ENCODE measurements at places on chromosomes 7 and 10. TPM values are rescaled to one million over a fixed set of nuclear protein-coding genes. Genes with fewer than 3 reads are reported as not detected.

- no peak for DNase-seq
Measured at GRCh38 chr7:151330181-151330580, 11.4 kb upstream of the NUB1 start.

- no peak for DNase-seq
Measured at GRCh38 chr7:13949445-13949844, 40.0 kb downstream of the ETV1 start.

- DNase-seq, result no peak
Measured at GRCh38 chr7:251005-251404, 39.0 kb upstream of the FOXL3 start.

- DNase-seq, result no peak
Measured at GRCh38 chr7:133391206-133391605, 138.3 kb downstream of the EXOC4 start.

The ATOH7 gene
- total RNA-seq, result not detected

DNA sequence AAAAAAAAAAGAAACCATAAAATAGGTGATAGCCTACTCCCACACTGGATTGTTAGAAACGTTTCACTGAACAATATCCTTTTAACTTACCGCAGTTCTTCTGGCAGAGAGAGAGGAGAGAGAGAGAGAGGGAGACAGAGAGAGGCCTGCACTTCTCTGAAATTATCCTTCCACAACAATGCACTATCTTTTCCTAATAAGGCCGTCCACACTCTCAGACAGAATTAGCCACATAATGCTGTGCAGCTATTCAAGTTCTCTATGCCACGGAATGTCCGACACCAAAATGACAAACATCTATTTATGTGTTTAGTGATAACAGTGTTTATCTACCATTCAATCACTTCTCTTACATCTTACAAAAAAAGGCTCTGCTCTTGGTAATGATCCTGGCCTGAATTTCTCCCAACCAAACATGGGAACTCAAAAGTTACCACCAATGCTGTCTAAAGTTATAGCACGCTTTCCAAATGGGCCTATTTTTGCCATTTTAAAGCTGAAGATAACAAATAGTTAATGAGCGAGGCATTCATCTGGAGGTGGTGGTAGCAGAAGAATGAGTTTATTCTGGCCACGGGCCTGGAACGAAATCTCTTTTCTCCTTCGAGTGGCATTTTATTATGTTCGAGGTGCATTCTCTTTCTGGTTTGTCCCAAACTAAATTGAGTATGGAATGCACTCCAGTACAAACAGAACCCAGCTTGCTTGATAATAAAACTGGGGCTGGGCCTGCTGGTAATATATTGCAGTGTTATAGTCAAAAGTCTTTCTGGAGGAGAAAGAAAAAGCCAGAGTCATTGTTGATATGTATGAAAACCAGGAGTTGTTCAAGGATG is 160.2 kb upstream of the SVIL start:
- DNase-seq, result no peak

DNA sequence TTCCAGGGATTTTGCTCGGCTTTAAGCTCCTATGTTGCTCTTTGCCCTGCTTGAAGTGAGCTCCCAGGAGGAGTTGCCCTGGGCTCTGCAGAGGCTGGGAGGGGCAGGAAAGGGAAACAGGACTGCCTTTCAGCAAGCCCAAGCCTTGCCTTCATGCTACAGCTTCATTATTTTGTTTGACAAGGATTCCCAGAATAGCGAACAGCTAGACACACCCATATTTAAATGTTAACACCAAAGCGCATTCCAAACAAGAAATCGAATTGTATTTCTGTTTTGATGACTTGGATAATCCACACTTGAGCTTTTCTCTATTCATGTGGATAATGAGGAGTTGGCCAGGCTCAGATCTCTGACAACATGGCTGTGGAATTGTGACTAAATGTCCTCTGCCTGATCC is 6.3 kb downstream of the KIAA1217 start:
- no peak for DNase-seq

DNA sequence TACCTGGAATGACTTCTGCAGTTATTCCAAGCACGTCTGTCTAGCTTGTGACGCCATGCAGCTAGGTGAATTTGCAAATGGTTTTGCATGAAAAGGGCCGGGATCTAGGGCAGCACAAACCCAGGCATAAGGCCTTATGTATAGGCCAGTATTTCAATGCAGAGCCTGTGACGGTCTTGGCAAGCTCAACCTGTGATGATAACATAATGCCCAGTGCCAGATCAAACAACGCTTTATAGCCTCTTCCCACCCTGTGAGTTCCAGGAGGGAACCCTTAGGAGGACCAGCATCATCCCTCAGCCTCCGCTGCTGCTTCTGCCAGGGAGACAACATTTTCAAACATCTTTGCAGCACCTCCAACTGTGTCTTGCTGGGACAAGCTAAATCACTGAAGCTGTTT is 390.7 kb downstream of the INHBA start:
- DNase-seq, result no peak

- peak; percentile 67 for DNase-seq
Measured at GRCh38 chr10:110641256-110641655, 2.9 kb upstream of the RBM20 start.

The IDI2 gene
- not detected for total RNA-seq

The FANK1 gene
- total RNA-seq, result 0.50 TPM

DNA sequence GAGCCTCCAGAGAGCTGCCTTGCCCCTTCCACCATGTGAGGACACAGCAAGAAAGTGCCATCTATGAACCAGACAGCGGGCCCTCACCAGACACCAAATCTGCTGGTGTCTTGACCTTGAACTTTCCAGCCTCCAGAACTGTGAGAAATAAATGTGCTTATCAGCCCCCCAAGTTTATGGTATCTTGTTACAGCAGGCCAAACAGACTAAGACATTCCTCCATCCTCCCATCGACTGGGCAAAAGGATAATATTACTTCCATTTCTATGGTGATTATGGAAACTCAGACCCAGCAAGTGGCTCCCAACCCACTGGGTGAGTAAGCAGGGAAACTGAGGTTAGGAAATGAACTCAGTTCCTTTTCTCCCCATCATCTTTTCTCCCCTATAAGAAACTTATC is 288.4 kb downstream of the KCNMA1 start:
- no peak for DNase-seq

DNA sequence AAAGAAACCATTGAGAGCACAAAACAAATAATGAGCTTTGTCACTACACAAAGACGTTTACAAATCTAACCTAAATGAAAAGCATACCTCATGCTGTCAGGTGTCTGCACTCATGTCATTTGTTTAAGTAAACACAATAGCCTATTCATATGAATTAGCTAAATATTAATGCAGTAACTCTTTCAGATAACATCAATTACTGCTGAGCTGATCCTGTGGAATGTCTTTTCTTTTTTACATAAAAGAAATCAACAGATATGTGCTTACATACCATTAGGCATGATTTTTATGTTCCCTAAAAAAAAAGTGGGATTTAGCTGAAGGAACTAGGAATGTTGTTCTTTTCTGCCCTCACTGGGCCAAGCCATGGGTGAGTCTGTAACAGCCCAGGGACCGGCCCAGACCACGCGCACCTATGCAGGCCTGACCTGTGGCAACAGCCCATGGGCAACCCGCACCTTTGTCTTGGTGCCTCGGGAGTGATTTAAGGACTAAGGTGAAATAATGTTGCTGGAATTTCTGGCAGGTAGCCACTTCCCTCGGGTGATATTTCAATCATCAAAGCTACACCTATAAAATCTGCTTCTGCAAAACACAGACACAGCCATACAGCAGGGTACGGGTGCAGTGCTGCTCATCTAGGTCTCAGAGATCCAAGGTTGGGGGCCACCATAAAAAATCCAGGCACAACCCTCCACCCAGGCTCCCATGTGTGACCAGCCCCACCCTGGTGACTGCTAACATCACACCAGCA is 44.6 kb downstream of the FGFR2 start:
- DNase-seq, result no peak

GRCh38 chr7:148391591-148391990 is 199.0 kb upstream of the C7orf33 start:
- DNase-seq, result no peak

DNA sequence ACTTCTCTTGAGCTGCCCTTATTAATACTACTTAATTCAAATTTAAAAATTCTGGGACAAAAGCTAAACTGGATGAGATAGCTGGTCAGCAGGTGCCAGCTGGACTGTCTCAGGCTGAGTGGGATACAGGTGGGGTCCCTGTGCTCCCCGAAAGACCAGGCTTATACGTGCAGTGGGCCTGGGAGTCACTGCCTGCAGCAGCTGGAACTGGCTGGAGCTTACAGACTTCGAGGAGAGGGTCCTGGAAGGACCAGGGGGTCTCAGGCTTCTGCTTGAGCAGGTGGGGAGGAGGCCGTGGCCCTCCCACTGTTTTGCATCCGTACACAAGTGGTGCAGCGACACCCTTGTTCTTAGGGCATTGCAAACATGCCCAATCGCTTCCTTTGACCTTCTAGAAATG is 203.7 kb downstream of the GLRX3 start:
- DNase-seq, result no peak

- no peak for DNase-seq
Measured at GRCh38 chr7:100466653-100467605, 2.9 kb upstream of the SPACDR start.

Measured in activated CD4-positive, alpha-beta memory T cell treated with anti-CD3 and anti-CD28 coated beads for 36 hours (primary cell).